ENCODE measurements at places on chromosomes 3 and 15.

DNA sequence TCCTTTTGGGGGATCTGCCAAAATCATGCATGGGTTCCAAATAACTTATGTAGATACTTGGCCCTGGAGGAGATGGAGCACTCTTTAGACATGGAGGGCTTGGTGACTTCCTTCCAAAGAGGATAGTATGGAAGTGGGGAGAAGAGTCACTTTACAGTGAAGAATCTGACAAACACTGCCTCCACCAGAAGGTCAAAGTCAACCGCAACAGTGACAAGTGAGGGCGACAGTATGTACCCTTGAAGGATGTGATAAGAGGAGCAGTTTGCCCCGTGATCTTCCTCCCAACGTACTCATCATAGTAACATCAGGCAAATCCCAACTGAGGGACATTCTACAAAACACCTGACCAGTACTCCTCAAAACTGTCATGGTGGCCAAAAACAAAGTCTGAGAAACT lies 62.0 kb downstream of the LMCD1 start:
- DNase-seq: no peak

GRCh38 chr15:28955993-28956421 lies 70.2 kb downstream of the APBA2 start:
- DNase-seq: no peak

DNA sequence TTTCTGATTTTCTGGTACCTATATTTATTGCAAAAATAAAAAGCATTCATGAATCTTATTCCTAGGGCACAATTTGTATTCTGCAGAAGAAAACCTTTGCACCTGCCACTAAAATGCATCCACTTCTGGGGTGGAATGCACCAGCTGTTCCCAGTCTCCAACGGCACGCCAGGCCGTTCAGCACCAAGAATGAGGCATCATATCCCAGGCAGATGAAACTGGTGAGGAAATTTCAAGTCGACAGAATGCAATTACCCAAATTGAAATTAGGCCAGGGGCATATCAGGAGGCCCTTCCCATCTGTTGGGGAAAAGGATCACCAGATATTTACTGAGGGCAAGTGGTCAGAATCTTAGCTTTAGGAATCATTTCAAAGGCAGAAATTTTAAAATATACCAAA lies 13.6 kb upstream of the RBMS3 start:
- no peak for DNase-seq

DNA sequence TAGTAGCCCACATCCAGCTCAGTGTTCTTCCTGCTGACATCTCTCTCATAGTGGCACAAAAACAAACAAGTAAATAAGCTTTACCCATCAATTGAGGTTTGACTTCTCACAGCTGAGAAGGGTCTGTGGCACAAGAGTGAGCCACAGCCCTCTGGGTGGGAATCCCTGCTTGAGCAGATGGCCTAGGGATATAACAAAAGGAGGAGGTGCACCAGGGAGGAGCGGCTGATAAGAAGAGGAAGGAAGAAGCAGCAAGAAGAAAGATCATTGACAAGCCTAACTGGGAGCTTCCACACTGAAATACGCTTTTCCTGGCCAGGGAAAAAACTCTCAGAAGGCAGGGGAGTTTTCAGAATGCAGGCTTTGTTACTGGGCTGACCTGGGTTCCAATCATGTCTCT lies 279.8 kb downstream of the UACA start:
- DNase-seq: no peak

- no peak for DNase-seq
Measured at GRCh38 chr3:14278799-14279625, 100.4 kb downstream of the LSM3 start.

GRCh38 chr3:142433110-142433509 lies 14.7 kb downstream of the XRN1 start:
- DNase-seq: no peak
